Kidney capillary endothelial cell (primary cell): ENCODE measurements at places on chromosomes 13 and 19.

- DNase-seq, result no peak
These were observed 966 bp downstream of the JUNB start for GRCh38 chr19:12792051-12792852.

DNA sequence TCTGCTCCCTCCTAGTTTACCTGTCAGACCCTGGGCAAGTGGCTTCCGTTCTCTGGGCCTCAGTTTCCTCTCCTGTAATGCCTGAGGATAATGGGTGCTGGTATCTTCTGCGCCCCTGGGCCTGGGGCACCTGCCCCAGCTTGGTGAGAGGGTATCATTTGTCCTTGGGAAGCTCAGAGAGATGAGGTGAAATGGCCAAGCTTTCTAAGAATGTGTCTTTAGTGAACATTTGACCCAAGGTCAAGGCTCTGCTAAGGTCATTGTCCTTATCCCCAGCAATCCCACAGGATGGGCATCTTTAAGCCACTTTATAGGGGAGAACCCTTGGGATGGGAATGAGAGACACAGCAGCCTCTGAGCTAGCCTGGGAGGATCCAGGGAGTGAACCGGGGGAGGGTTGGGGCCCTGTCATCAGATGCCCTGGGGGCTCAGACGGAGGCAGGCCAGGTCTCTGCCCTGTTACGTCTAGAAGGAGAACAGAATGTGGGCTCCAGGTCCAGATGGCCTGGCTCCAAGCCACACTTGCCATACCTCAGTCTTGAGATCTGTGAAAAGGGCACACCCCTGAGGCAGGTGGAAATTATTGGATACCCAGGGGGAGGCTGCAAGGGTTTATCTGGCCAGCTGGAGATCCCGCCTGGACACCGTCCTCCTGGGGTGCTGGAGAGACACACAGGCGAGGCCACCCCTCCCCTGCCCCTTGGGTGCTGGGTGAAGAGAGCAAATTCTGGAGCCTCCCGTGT lies 1.1 kb upstream of the NFIC start:
- no peak for DNase-seq

- DNase-seq, result no peak
These were observed 3.9 kb downstream of the PPP5C start for GRCh38 chr19:46350758-46351159.

GRCh38 chr19:58362272-58362994 lies at the start of gene ZNF497:
Gene ZNF497, minus strand, starts transcription at chr19:58362751. Its CDS starts 5,116 bp downstream, at chr19:58357635.
- DNase-seq, result peak; percentile 92

GRCh38 chr19:4303819-4304537 lies 420 bp upstream of the FSD1 start:
- DNase-seq, result no peak

- DNase-seq, result peak; percentile 59
These were observed 15.0 kb upstream of the EMC10 start for GRCh38 chr19:50461066-50461875.

GRCh38 chr19:13790354-13790753 lies 4.9 kb upstream of the ZSWIM4 start:
- no peak for DNase-seq

GRCh38 chr13:71474936-71475335 lies 392.1 kb downstream of the DACH1 start:
- DNase-seq, result no peak

- no peak for DNase-seq
These were observed 949.6 kb upstream of the SLC10A2 start for GRCh38 chr13:104015646-104016396.

DNA sequence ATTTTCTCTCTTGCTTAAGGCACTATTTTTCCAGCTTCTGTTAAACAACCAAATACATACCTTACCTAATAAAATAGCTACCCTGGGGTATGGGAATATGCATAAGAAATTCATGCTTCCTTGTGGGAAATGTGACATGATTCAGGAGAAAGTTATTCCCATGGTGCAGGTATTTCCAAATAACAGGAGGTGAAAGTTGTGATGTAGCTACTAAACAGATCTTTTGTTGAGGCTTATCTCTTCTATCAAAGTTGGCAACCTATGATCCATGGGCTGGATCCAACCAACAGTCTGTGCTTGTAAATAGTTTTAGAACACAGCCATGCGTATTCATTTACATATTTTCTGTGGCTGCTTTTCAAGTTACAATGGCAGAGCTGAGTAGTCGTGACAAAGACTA lies 177.8 kb upstream of the NBEA start:
- DNase-seq, result no peak

GRCh38 chr19:54431255-54431838 lies 16.1 kb downstream of the TTYH1 start:
- DNase-seq, result no peak

DNA sequence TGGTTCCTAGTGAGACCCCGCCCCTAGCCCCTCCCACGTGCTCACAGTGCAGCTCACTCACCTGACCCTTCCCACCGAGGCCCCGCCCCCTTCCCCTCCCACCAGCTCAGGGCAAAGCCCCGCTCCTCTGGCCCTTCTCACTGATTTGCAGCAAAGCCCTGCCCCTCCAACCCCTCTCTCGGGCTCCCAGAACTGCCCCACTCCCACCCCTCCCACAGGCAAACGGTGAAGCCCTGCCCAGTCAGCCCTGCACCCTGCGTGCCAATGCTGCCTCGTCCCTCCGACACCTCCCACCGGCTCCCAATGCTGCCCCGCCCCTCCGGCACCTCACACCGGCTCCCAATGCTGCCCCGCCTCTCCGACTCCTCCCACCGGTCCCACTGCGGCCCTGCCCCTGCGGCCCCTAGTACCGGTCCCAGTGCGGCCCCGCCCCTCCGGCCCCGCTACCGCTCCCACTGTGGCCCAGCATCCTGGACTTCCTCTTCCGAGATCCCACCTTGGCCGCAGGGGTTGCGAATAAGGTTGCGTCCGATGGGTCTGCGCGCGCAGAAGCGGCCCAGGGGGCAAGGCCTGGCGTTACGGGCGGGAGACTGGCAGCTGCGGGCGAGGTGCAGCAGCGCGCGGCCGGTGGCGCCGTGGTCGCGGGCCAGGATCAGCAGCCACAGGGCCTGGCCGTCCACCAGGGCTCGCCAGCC lies 834 bp downstream of the FBXO27 start:
- DNase-seq, result peak; percentile 25

- no peak for DNase-seq
These were observed 300.6 kb downstream of the COG6 start for GRCh38 chr13:39956036-39956435.

DNA sequence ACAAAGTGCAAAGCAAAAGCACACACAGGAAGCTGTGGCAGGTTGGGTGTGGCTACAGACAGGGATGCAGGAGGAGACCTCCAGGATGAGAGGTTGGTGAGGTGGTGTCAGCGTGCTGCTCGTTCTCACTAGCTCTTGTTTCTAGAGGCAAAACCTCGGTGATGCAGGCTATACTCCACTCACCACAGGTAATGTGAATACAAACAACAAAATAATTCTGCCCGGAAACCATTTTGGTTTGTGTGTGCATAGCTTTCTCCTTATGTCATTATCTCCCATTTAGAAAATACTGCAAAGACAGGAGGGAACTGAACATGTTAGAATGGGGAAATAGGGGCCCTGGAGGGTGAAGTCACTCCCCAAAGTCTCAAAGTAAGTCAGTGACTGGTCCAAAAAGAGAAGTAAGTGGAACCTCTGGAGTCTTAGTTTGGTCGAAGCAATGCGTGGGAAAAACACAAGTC lies 9.4 kb downstream of the LCP1 start:
- DNase-seq, result no peak

DNA sequence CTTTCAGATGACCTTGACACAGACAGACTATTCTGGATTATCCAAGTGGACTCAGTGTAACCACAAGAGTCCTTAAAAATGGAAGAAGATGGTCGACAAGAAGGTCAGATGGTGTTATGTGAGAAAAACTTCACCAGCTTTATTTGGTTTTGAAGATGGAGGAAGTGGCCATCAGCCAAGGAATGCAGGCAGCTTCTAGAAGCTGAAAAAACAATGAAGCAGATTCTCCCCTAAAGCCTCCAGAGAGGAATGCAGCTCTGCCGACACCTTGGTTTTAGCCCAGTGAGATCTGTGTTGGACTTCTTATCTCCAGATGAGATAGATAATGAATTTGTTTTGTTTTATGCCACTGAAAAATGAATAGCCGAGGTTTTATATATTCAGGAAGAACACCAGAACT lies 501.5 kb downstream of the DCT start:
- DNase-seq, result no peak

DNA sequence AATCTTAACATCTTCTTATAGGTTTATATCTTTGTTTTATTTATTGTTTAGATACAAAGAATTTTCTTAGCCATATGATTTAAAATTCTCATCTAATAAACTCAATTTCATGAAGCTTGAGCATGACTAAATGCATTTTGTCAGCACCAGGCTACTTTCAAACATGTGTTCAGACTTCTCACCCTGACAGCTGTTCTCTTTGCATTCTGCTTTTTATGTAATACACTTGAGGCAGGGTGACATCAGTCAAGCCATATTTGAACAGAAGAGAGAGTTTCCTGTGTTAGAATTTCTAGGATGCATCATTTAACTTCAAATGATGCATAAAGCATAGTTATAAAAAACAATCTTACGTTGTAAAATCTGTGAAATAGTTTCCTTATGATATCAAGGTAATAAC lies 1295.1 kb upstream of the PCDH20 start:
- DNase-seq, result no peak

DNA sequence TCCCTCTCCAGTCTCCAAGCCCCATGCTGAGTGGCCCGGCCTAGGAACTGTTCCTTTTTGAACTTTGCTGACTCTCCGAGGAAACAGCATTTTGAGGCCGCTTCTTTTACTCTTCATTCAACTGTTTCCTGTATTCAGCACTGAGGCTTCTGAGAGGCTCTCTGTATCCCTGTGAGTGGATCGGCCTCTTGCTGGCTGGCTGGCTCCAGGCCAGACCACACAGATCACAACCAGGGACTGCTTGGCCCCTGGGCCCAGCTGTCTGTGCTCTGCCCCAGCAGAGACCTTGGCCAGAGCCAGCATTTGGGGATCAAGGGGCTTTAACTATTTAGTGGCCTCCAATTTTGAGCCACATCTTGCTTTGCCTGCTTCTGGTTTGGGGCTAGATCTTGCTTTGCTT lies 75.6 kb upstream of the KL start:
- DNase-seq, result no peak

- DNase-seq, result no peak
These were observed 23.2 kb downstream of the SH3GL1 start for GRCh38 chr19:4376991-4377781.

DNA sequence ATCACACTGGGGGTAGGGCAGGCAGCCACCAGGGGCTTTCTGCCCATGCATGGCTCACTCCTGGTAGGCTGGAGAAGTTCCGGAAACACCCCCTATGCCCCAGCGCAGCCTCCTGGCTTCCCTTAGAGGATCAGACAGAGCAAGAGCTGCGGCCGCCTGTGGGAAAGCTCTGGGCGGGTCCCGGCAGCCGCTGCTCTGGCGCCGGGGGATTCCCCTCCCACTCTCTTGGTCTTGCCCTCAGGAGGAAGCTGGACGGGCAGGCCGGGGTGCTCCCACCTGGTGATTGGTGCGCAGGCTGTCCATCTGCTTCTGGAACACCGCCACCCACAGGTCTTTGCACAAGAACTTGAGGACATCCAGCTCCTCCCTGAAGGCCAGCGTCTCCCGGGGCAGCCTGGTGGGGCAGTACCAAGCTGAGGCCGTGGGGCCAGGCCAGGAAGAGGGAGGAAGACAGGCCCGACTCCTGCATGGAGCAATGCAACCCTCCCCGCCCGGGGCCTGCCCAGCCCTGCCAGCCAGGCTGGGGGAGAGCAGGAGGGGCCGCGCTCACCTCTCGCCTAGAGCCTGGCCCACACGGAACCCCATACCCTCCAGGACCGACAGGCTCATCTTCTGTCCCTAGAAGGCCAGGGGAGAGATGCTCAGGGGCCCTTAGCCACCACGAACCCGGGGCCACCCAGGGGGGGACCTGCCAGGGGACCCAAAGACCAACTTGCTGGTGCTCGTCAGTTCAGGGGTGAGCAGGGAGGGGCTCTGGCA lies 4.0 kb upstream of the NKPD1 start:
- peak; percentile 57 for DNase-seq

- no peak for DNase-seq
These were observed 1.4 kb upstream of the RCBTB1 start for GRCh38 chr13:49586717-49587116.

DNA sequence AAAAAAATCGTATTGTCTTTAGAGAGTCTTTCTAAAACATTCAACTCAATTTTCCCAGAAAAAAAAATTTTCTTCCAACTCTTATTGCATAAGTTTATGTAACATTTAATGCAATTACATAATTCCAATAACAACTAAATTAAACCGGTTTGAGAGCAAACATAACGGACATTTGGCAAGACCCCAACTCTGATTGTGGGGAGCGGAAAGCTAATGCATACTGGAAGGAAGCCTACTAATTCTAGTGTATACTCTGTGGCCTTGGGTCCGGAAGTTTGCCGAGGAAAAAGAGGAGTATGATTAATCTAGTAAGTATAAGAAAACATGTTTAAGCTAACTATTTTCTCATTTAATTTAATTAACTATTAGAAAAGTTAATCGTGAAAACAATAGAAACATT lies 21.3 kb upstream of the MIR17HG start:
- DNase-seq, result no peak

GRCh38 chr13:111184458-111185401 lies 69.6 kb downstream of the ARHGEF7 start:
- no peak for DNase-seq

- peak; percentile 48 for DNase-seq
These were observed 10.5 kb upstream of the TINCR start for GRCh38 chr19:5578097-5578846.

DNA sequence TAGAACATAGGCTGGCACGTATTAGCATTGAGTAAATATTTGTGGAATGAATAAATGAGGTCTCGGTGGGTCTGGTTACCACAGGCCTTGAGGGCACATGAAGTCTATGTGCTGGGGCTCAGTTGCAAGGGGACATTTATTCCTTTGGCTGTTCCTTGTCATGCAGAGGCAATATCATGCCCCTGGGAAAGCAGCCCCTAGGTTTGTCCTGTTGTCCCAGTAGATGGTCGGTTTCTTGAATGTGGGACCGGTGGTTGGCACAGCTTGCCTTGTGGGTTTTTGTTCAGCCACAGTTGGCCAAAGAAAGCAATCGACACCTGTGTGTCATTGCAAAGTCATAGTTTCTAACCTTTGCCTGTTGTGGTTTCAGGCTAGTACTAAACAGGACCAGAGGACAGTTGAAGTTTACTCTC lies 24.7 kb upstream of the GPR183 start:
- no peak for DNase-seq

GRCh38 chr13:81929988-81930387 lies 1589.1 kb upstream of the SPRY2 start:
- DNase-seq, result peak; percentile 21

DNA sequence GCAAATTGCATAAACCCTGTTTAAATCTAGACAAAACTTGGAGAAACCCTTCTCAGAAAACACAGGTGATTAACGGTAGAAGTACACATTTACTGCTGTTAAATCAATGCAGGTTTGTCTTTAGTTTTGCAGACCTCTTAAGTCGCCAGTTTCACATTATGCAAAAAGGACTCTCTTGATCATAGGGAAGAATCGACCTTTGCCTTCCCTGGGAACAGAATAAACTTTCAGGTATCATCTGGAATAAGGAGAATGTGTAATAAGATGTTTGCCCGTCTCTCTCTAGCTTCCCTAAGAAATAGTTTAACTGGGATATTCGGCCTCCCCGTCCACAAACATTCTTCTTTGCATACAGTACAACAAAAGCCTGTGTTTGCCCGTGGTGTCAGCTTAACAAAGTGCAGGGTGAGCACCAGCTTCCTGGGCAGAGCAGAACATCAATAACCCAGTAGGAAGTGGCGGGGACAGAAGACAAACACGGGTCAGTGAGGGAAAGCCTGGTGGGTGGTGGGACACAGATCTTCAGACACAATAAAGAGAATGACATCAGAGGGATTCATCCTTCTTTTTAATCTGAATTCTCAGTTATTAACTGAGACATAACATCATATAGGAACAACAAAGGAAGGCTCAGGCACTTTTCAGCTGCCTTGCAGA lies 1077.7 kb upstream of the SLC10A2 start:
- DNase-seq, result peak; percentile 5
